ENCODE measurements at places on chromosomes 1 and 21.

DNA sequence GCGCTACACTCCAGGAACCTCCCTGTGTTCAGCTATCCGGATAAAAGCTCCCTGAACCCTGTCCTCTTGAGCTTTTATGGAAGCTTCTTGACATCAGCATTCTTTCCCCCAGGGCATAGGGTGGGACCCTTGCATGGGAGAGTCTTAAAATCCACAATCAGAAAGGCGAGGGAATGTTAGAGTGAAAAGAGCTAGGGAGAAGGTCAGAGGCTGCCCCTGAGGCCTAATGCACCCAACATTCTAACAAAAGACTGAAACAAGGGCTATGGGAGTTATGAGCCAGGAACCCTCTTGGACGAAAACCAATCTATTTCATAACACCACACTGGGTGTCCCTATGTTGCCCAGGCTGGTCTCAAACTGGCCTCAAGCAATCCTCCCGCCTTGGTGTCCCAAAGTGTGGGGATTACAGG lies 36.7 kb downstream of the NEK2 start:
- no peak for DNase-seq

DNA sequence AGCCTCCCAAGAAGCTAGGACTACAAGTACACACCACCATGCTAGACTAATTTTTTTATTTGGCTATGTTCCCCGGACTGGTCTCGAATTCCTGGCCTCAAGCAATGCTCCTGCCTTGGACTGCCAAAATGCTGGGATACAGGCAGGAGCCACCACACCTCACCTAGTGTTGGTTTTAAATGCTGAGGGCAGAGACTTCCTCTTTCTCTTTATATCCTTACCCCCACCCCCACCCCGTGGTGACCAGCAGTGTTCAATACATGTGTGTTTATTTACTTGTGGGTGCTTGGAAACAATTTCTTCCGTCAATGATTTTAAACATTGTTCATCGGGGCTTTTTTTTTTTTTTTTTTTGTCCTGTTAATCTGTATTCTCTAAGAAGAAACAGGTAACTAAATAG lies 158.9 kb downstream of the ZBTB18 start:
- no peak for DNase-seq

DNA sequence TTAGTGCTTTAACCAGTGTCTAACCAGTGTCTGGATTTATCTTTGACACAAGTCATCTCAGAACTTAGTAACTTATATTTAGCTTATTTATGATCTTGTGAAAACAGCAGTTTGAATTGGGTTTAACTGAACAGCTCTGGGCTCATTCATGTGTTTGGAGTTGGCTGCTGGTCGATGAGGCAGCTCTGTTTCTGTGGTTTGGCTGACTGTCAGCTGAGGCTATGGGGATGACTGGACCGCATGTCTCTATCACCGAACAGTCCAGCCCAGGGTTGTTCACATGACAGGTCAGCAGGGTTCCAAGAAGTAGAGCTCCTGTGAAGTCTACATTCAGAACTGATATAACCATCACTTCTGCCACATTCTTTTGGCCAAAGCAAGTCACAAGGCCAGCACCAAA lies 29.1 kb upstream of the C21orf91 start:
- DNase-seq, result no peak

GRCh38 chr1:234554218-234554697 lies 55.7 kb downstream of the IRF2BP2 start:
- DNase-seq, result no peak

GRCh38 chr1:49854741-49855140 lies 169.0 kb downstream of the AGBL4 start:
- DNase-seq, result no peak

GRCh38 chr1:101122452-101123166 lies 97.0 kb upstream of the DPH5 start:
- no peak for DNase-seq

DNA sequence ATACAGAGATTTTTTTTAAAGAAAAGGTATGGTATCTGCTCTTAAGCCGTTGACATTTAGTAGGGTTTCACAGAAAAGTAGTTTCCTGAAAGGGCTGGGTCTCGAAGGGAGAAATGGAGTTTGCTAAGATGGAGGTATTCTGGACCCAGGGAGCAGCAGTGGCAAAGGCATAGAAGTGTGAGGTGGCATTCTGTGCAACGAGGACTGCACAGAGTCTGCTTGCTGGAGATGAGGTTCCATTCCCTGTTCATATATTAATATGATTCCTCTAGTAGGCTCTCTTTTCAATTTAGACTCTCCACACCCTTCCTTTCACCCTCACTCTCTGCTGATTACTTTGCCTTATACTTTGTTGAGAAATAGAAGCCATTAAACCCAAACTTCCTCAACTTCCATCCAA lies 38.5 kb upstream of the PODN start:
- no peak for DNase-seq

DNA sequence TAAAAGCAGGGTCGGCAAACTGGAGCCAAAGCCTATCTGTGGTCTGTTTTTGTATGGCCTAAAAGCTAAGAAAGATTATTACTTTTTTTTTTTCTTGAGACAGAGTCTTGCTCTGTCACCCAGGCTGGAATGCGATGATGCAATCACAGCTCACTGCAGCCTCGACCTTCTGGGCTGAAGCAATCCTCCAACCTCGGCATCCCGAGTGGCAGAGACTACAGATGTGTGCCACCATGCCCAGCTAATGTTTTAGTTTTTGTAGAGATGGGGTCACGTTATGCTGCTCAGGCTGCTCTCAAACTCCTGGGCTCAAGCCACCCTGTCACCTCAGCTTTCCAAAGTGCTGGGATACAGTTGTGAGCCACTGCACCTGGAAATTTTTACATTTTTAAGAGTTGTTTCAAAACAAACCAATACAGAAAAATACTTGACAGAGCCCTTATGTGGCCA lies 6.5 kb upstream of the GLRX2 start:
- no peak for DNase-seq

DNA sequence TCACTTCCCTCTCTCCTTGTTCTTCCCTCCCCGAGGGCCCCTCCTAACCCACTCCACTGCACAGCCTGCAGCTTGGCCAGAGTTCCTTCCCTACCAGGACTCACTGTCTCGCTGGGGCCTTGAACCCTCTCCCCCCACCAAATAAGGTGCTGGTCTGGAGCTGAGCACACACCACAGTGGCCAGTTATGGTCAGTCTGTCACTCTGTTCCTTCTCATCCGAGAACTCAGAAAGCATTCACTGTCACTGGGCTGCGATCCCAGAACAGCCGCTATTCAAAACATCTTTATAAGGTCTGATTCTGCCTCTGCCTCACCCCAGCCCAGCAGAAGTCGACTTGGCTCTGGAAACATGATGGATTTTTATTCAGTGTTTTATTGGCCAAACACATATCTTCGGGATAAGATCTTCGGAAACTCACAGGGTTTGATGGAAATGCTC lies 19.8 kb upstream of the LBR start:
- no peak for DNase-seq

GRCh38 chr1:25725482-25725881 lies 74.5 kb upstream of the SELENON start:
- no peak for DNase-seq

- no peak for DNase-seq
Observed at GRCh38 chr1:200867018-200867811, 5.6 kb upstream of the GPR25 start.

DNA sequence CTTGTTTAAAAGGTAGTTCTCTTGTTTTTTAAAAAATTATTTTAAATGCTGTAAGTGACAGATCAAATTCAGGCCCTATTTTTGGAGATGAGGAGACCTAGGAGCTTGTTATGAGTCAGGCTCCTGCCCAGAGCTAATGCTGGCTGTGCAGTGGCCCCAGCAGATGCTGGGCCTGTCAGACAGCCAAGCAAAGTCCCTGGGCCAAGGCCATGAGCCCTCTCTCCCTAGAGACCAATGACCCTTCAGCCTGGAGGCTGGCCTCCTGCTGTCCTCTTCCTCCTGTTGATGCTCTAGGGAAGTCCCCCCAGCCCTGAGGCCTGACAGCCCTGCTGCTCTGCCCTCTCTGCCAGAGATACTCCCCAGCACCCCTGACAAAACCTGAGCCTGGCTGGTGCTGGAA lies 128.1 kb upstream of the CTTNBP2NL start:
- no peak for DNase-seq

DNA sequence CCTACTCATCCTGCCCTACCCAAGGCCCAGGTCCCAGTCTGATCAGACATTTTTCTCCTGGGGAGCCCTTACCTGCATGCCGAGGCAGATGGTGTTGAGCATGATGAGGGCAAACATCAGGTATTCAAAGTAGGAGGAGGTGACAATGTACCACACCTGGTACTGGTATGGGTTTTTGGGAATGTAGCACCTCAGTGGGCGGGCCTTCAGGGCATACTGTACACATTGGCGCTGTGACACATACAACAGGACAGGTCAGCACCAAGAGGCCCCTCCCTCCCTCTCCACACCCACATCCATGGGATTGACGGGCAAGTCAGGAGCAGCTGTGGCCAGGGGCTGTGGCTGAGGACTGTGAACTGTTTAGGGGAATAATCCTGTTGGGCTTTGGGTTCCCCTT lies 37.1 kb upstream of the KIF21B start:
- no peak for DNase-seq

DNA sequence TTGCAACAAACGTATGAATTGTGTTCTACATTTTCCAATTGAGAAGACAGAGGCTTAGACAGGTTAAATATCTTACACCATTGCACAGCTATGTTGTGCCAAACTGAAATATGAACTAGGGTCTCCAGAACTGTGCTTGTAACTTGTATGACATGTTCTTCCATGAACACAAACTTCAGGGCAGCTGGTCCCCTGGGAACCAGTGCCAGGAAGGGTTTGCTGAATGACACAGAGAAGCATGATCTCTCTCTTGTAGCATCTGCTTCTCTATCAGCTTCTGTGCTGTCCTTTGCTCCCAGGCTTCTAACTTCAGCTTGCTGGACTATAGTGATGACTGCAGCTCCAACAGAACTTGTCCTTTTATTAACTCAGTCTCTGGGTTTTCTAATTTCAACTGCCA lies 385.5 kb downstream of the SIPA1L2 start:
- DNase-seq, result no peak

DNA sequence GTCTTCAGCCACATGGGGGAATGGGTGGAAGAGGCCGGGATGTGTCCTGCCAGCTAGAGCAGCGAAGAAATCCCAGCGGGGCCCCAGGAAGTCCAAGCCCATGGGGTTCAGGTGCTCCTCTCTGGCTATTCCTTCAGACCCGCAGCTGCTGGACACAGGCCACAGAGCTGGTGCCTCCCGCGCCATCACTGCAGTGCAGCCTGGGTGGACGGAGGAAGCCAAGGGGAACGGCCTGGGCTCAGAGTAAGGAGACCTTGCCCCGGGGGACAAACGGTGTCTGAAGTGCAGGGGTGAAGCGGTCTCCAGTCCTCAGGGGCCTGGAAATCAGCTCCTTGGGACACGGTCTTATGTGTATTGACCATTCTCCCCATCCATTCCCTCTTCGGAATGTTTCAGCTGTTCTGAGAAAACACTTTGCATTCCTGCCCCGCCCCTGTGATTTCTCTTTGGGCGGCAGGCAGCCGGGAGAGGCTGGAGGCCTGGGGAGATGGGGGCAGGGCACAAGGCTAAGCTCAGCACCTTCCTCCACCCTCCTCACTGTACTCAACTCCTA lies 18.4 kb downstream of the MTHFR start:
- no peak for DNase-seq

DNA sequence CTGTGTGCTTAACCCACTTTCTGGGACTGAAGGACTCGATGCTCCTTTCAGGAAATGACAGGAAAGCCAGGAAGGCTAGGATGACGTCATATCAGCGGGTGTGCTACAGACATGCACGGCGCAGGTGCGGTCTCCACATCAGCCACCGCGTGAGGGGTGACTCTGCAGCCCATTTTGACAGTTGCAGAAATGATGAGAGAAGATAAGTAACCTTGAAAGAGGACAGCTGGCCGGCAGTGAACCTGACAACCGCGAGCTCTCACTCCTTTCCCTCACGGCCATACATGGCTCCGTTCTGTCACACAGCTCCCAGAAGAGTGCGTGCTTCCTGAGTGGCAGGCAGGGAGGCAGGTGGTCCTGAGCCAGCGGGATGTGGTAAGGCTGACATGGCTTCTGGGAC lies 1.7 kb upstream of the KRTAP10-5 start:
- DNase-seq, result no peak

All from effector CD8-positive, alpha-beta T cell (primary cell).